ENCODE measurements at places on chromosomes 13 and 19. TPM values are rescaled to one million over a fixed set of nuclear protein-coding genes. Genes with fewer than 3 reads are reported as not detected.

The KLK15 gene
- total RNA-seq = not detected

The ZNF99 gene
- total RNA-seq = under 0.01 TPM

The SYNE4 gene
- under 0.01 TPM for total RNA-seq

The FUT2 gene
- not detected for total RNA-seq

The COMP gene
- 14.8 TPM for total RNA-seq

The FPR2 gene
- total RNA-seq = 0.36 TPM

The FCHO1 gene
- total RNA-seq = not detected

The ATP4B gene
- total RNA-seq = not detected

The CD37 gene
- not detected for total RNA-seq

The WDR87 gene
- total RNA-seq = not detected

The OR7C1 gene
- total RNA-seq = not detected

The PRDX2 gene
- 156 TPM for total RNA-seq

The NCAN gene
- total RNA-seq = under 0.01 TPM

The C19orf33 gene
- not detected for total RNA-seq

- peak; percentile 95 for DNase-seq
Observed at GRCh38 chr19:16330368-16330801, 5.8 kb downstream of the KLF2 start.

DNA sequence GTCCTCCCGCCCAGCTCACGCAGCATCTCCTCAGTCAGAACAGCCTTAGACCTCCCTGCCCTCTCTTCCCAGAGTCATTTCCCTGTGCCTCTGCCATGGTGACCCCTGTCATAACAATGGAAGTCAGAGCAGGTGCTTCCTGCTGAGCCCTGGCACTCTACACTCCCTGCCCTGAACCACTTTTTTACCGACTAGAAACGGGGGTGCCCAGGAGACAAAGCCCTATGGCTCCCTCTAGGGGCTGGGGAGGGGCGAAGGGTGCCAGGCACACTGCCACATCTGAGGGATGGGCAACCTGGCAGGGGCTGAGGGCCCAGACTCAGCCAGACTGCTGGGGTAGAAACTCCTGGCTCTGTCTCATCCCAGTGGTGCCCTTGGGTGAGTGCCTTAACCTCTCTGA, 16.4 kb downstream of the ZNF574 start:
- DNase-seq = peak; percentile 79

- DNase-seq = peak; percentile 86
Observed at GRCh38 chr19:1425102-1425837, 12.9 kb upstream of the RPS15 start.

- no peak for DNase-seq
Observed at GRCh38 chr13:60662595-60662994, 265.6 kb downstream of the TDRD3 start.

- DNase-seq = no peak
Observed at GRCh38 chr19:8323781-8324185, 2.5 kb downstream of the RPS28 start.

- peak; percentile 88 for DNase-seq
Observed at GRCh38 chr13:33349986-33350826, 64.7 kb upstream of the STARD13 start.

GRCh38 chr13:47687577-47687976, 313.5 kb downstream of the SUCLA2 start:
- no peak for DNase-seq

DNA sequence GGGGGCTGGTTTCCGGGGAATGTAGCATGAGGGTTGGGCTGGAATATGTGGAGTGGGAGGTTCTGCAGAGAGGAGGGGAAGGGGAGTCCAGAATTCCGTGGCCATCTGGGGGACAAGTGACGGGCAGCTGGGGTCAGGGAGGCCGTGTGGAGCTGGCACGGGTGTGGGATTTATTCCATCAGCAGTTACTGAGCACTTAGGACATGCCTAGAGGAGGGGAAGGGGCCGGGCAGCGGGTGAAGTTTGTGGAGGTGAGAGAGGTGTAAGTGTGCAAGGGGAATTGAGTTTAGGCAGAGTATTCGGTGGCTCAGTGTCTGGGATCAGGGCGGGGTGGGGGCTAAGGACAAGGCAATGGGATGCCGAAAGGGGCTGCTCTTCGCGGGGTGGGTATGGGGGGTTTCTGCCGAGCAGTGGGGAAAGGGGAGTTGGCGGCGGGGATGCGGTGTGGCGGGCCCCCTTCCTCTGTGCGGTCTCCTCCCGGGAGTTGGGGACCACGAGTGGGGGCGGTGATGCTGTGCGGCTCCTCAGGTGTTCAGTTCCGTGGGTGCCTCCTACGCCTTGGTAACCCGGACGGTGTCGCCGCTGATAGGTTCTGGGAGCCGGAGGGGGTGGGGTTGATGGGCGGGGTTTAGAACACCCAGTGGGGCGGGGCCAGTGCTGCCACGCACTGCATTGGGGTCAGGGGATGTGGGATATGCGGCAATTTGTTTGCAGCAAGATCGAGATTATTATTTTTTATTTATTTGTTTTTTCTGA, 5.4 kb downstream of the CCDC61 start:
- DNase-seq = no peak

DNA sequence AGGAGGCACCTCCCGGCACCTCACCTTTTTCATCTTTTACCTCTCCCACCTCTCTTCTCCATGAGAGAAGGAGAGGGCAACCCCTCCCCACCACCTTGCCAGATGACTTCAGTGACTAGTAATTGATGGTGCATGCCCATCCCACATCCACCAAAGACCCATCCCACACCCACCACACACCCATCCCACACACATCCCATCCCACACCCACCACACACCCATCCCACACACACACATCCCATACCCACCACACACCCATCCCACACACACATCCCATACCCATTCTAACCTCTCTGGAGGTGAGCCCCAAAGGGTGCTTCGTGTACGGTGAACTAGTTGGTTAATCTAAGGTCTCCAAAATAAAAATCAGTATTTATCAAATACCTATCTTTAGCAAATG, 44.7 kb downstream of the STK24 start:
- no peak for DNase-seq

GRCh38 chr13:109427148-109427547, 359.2 kb downstream of the IRS2 start:
- DNase-seq = no peak

- peak; percentile 76 for DNase-seq
Observed at GRCh38 chr19:46954993-46955812, 64.4 kb upstream of the NPAS1 start.

DNA sequence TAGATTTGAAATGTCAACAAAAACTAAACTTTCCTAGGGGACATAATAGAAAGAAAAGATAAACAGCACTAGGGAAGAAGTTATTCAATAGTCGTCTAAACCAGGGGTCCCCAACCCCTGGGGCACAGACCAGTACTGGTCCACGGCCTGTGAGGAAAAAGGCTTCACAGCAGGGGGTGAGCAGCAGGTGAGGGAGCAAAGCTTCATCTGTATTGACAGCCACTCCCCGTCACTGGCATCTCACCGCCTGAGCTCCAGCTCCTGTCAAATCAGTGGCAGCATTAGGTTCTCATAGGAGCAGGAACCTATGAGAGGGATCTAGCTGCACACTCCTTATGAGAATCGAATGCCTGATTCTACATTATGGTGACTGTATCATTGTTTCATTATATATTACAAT, 382.7 kb downstream of the MYO16 start:
- no peak for DNase-seq

DNA sequence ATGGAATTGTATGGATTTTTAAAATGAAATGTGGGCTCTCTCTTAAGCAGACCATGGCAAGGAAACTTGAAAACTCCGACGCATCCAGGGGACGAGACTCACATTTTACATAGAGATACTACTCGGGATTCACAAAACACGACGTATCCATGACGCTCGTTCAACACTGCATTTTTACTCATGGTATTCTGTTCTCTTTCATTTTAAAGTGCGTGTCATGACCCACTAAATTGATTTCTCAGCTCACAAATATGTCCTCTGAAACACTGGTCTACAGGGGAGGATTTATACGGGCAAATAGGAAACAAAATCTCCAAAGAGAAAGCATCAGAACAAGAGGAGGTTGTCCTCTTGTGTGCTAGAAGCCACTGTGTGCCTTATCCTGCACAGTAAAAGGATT, 523.5 kb downstream of the MYO16 start:
- DNase-seq = no peak

DNA sequence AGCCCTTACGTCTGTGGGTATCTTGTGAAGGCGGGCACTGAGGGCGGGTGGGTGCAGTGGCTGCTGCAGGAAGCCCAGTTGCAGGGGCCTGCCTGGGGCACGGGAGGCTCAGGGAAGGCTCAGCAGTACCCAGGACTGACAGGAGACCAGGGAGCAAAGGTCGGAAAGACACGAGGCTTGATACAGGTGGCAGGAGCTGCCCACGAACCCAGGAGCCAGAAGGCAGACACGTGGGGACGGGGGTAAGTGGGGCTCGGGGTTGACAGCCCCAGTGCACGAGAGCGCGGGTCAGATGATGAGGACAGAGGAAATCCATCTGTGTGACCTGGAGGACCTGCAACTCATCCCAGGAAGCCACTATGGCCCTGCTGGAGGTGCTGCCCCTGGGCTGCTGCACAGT, 25.3 kb downstream of the ELAVL1 start:
- no peak for DNase-seq

GRCh38 chr19:20472854-20473253, 92.7 kb downstream of the ZNF737 start:
- no peak for DNase-seq

GRCh38 chr13:20407759-20408158, 117.9 kb downstream of the CRYL1 start:
- DNase-seq = peak; percentile 66

DNA sequence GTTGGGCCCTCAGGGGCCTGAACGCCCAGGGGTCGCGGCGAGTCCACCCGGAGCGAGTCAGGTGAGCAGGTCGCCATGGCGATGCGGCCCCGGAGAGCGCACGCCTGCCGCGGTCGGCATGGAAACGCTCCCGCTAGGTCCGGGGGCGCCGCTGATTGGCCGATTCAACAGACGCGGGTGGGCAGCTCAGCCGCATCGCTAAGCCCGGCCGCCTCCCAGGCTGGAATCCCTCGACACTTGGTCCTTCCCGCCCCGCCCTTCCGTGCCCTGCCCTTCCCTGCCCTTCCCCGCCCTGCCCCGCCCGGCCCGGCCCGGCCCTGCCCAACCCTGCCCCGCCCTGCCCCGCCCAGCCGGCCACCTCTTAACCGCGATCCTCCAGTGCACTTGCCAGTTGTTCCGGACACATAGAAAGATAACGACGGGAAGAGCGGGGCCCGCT, at the start of gene CCNA1:
CCNA1 (plus strand) TSS at position 390 of the 439 bp plus-strand sequence. CDS start 562 bp downstream, outside the sequence.
- no peak for DNase-seq

GRCh38 chr19:47693489-47693888, 19.7 kb upstream of the EHD2 start:
- DNase-seq = peak; percentile 87

DNA sequence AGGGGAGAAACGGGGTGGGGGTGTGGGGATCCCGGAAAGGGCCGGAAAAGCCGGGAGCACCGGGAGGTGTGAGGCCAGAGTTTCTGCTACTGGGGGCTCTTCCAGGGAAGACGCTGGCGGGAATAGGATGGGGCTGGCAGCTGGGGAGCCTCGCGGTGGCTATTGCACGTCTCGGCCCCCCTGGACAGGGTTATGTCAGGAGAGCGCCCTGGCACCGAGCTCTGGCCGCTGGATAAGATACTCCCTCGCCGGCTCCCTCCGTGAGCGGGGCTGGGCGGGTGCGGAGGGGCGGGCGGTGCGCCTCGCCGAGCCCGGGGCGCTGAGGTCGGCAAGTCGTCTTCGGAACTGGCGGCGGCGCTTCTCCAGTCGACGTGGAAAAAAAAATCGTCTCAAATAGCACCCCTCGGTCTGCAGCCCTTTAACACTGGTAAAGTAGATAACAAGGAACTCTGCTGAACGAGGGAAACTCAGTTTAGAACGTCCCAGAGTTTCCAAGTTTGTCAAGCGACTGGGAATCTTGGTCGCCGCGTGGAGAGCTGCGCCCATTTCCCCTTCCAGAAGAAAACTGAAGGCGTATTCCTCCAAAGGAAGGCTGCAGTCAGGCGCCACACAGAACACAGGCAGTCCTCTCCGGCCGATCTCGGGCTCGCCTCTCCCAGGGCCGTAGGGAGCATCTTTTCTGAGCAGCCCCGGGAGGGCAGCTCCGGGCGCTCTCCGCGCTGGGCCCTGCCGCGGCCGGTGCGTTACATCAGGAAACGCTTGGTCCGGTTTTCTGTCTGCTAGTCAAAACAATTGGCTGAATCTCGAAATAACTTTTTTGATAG, 115.1 kb downstream of the KCNRG start:
- DNase-seq = peak; percentile 95

- no peak for DNase-seq
Observed at GRCh38 chr13:75993823-75994222, 357.7 kb downstream of the LMO7 start.

DNA sequence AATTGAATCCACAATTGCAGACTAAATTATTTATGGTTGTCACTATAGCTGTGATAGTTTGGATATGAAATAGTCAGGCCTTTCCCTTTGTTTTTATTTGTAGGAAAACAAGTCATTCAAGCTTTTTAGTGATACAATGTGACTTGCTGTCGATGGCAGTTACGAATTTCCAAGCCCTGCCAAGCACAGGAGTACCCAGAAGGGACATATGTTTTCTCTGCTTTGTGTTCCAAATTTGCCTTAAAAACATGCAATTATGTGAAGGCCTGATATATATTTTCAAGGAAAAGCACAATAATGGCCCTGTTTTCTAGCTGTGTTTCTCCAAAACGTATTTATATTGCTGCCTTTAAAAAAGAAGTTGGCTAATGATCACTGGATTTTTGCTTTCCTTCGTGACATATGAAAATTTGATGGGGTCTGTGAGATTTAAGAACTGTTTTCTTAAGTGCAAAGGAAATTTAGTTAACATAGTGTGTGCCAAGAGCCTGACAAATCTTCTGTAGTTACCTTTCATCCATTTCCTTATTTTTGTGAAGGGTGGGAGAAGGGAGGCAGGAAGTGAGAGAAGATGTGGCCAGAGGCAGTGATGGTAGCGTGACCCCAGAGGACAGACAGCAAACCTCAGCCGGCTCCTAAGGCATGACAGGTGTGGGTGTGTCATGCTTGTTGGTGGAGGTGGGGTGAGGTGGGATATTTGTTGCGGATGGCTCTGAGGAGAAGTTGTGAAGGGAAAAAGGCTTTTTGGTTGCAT, 79.6 kb downstream of the TEX26 start:
- DNase-seq = no peak

DNA sequence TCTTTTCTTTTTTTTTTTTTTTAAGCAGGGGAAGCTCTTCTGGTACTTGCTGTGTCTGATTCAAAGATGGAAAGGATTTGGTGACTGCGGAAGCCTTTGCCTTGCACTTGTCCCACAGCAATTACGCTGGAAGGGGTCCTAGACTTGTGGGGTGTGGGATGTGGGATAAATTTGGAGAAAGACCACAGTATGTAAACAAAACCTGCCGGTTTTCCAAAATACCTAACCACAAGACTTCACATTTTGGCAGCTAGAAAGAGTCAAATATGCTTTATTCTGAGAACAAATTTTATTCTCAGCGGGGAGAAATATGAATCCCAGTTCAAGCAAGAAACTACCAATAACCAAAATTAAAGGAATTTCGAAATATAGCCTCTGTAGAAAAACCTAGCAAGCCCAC, 176.5 kb downstream of the SPRY2 start:
- no peak for DNase-seq

- no peak for DNase-seq
Observed at GRCh38 chr19:30870876-30871275, 478.4 kb downstream of the TSHZ3 start.

- no peak for DNase-seq
Observed at GRCh38 chr13:110554227-110554836, 7.2 kb downstream of the RAB20 start.

GRCh38 chr13:64855506-64855905, 2374.6 kb downstream of the PCDH9 start:
- no peak for DNase-seq

- peak; percentile 88 for DNase-seq
Observed at GRCh38 chr19:18100710-18101109, 3.1 kb downstream of the MAST3 start.

- no peak for DNase-seq
Observed at GRCh38 chr19:13637664-13638063, 126.7 kb upstream of the MRI1 start.

- no peak for DNase-seq
Observed at GRCh38 chr13:23557733-23558132, 12.5 kb upstream of the TNFRSF19 start.
